ENCODE measurements at places on chromosomes 2 and 18.

DNA sequence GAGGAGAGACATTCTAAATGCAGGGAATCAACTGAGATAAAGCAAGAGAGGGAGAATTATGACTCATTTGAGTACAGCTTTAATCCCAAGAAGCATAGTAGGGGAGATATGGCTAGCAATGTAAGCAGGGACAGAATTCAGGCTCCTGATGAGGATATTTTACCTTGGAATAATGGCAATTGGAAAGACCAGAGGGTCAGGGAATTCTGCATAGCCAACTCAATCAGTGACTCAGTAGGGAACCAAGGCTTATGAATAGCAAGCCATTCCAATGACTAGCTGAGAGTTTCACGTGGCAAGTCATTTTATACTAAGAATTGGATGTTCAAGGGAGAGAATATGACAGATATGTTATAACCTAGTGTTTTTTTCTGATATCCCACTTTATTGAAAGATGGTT lies 563.8 kb upstream of the NETO1 start:
- no peak for DNase-seq

GRCh38 chr2:124501575-124502152 lies 476.6 kb downstream of the CNTNAP5 start:
- DNase-seq: no peak

GRCh38 chr2:206378835-206379234 lies 64.5 kb upstream of the ADAM23 start:
- DNase-seq: no peak

DNA sequence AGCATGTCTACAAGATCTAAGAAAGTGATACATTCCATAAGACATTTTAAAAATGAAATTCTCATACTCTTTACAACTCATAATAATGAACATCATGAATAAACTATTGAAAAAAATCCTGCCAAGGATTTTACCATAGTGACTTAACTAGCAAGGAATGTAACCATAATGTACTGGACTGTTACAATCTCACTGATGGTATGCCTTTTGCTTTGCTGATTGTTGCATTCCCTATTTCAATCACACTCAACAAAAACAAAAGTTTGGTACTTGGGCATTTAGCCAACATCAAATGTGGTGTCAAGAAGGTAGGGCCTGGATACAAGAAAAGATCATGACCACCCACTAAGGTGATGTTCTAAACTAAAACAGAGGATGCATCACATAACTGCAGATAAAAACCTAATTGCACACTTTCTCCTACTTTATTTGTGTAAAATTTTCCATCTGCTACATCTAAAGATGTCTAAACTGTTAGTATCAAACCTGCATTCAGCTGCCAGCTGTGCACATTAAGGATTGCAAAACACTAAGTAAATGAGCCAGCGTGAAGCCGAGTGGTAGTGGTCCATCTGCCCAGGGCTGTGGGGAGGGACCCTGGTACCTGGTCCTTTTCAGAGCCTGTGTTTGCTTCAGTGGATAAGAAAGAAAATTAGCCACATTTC lies 564.4 kb downstream of the ZEB2 start:
- no peak for DNase-seq

DNA sequence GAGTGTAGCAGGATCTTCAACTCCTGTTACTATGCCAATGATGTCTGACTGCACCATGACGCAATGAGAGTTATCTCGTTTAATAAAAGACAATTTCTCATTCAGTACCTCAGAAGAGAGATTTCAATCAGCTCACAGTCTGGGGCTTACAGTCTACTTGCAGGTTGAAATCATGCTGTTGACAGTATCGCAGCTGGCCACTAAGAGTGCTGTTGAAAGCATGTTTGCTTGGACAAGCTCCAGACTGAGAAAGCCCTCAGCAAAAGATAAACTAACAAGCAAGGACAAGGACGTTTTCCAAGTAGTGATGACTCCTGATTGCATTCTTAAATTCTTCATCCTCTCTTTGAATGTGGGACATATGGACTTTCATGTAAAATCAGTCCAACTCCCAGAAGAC lies 145.2 kb upstream of the SYT4 start:
- no peak for DNase-seq

- DNase-seq: no peak
Measured at GRCh38 chr2:15223887-15224286, 337.2 kb downstream of the NBAS start.

GRCh38 chr2:101949304-101949703 lies 42.5 kb upstream of the IL1R2 start:
- no peak for DNase-seq

DNA sequence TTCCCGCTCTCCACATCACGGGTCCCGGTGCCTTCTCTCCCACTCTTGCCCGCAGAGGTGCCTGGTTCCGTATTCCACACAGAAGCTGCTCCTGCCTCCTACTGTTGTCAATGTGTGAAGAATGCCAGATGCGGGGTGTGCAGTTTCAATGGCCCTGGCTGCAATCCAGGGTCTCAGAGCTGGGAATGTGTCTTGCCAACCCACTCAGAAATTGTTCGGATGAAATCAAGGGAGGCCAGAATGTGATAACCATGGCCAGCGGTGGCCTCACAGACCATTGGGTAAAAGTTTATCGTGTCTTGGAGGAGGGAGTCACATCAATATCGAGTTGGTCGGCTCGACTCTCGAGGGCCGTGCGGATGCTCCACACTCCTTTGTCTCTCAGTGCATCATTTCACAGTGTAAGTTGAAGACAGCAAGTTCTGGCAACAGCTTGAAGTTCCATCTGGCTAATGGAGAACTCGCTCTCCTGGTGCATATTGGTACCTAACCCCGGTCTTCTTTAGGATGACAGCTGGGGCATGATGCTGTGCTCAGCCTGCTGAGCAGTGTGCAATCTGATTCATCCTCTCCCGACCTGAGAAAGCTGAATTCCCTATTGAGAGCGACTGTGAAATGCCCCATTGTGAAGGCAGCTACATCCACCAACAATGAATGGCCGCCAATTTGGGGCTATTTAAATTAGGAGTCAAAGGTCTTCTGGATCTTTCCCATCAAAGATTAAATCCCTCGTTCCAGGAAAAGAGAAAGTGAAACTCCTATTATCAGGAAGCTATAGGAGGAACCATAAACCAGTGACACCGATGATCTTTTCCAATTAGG lies 389.0 kb downstream of the SOX11 start:
- DNase-seq: no peak

DNA sequence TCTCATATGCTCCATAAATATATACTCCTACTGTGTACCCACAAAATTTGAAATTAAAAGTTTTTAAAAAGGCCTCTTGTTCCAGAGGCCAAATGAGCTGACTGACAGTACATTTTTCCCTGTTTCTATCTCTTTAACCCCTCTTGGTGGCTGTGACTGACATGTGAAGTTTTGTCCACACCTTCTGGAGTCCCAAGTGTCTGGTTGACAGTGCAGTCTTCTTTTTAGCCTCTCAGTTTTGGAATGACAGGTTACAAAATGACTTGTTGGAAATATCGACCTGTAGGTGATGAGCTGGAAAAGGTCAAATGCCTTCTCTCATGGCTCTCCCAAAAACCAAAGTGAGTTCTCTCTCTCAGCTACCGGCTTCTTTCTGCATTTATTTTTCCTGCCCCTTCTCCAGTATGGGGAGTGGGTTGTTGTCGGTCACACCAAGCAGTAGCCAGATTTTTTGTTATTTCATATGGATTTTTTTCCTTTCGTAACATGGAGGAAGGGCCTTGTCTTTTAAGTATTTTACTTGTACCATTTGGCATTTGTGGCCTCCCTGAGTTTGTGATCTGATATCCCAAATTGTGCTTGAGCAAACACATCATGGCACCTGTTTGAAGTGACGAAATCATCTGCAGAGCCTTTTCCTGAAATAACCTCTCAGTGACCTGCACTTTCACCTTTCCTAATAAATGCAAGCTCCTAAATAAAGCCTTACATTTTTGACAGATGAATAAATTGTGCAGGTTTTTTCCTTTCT lies 143.9 kb downstream of the ESCO1 start:
- no peak for DNase-seq

DNA sequence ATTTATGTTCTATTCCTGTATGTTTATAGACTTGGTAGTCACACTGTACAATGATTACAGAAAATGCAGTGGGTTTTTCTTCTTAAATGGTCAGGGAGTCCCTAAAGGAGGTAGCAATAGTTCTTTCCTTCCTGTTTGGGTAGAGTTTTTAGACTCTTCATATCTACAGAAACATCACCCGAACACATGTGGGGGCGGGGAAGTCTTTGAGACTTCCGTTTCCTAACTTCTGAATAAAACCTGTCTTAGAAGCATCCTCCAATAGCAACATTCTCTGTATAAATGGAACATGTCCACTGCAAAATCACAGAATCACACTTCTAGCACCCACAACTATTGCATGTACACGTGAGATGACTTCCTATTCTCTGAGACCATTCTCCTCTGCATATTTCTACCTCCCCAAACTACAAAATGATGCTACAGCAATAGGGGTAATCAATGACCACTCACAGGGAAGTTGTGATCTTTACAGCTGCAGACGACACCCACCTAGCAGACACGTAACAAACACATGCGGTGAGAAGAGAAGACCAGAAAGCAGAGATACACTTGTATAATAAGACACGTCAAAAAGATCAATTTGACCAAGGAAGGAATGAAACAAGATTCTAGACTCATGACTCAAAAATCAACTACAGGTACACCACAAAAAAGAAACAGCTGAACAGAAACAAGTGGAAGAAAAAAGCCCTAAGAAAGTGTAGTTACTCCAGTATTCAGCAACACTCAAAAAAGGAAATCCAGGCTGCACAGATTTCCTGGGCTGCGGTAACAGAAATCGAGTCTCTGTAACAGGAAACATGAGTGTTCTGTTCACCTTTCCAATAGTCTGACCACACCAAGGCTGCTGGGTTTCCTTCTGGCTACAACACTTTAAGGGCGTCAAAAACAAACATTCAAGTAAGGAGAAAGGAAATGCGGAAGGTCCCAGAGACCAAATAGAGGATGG lies 120.4 kb downstream of the ZNF516 start:
- DNase-seq: peak; percentile 61

DNA sequence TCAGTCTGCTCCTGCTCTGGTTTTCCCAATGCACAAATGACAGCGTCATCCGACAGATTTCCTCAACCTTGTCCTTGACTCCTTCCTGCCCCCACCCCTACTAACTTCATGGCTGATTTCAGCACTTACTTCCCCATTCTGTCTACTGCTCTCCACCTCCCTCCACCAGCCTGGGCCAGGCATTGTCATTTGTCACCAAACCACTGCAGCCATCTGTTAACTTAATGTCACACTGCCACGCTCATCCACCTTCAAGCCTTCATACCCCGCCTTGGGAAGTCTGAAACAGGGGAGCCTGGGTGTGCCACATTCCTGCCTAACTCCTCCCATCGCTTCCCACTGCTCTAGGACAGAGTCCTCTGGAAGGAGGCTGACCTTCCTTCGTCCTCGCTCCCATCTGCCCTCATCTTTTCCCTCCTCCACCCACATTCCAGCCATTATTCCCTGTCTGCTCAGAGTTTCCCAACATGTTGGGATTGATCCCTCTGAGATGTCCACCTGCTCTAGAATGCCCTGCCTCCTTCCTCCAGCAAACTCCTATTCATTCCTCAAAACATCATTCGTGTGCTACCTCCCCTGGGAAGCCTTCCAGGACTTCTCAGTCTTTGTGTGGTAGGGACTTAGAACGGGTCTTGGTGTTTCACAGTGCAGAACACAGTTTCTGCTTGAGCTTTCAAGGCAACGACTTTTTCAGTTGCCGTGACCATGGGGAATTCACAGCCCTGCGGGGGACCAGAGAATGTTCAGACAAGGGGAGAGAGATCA lies 42.2 kb upstream of the SMAD7 start:
- DNase-seq: no peak

- no peak for DNase-seq
Measured at GRCh38 chr2:15634846-15635490, 43.3 kb downstream of the DDX1 start.

- no peak for DNase-seq
Measured at GRCh38 chr18:57533868-57534510, 52.5 kb downstream of the FECH start.

DNA sequence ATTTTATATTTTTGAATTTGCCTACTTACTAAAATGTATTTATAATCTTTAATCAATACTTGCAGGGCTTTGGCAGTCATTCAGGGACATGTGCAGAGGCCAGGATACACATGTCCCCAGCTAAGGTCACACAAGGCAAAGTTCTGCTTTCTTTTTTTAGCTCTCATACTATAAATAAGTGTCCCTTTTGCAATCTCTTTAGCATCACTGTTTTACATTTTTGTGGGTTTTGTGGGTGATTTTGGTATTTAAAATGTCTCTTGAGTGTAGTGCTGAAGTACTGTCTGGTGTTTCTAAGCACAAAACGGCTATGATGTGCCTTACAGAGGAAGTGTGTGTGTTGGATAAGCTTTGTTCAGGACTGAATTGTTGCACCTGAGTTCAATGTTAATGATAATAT lies 309.0 kb upstream of the GULP1 start:
- DNase-seq: no peak

Measured in stimulated activated naive CD4-positive, alpha-beta T cell (primary cell).